ENCODE measurements at places on chromosomes 16 and 17.

DNA sequence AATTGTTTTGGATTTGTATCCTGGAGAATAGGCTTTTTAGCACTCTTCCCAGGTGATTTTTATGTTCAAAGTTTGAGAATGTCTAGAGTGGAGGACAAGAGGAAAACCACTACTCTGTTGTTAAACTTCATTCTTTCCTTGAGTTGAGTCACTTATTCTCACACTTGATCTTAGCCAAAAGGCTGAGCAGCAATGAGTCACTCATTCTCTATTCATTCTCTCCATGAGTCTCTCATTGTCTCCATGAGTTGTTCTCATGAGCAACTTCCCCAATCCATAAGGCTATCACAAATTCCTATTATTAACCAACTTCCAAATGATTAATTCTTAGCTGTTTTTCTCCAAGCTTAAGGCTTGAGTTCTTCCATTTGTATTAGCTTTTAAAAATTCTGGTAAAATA is 1393.3 kb downstream of the CDH8 start:
- no peaks in the 10 kb centered on the region for H3K4me1 ChIP-seq
- no peak overlapping the region for H3K4me3 ChIP-seq
- H3K27ac ChIP-seq, result no peak overlapping the region
- no peaks in the 10 kb centered on the region for H3K36me3 ChIP-seq
- no peaks in the 10 kb centered on the region for H3K27me3 ChIP-seq

- no peaks in the 10 kb centered on the region for H3K36me3 ChIP-seq
- H3K4me3 ChIP-seq, result no peak overlapping the region
- H3K27ac ChIP-seq, result no peak overlapping the region
- peaks cover 28% of the 10 kb centered on the region for H3K27me3 ChIP-seq
- DNase-seq, result no peak
Observed at GRCh38 chr17:76956846-76957540, 88.8 kb downstream of the MGAT5B start.

DNA sequence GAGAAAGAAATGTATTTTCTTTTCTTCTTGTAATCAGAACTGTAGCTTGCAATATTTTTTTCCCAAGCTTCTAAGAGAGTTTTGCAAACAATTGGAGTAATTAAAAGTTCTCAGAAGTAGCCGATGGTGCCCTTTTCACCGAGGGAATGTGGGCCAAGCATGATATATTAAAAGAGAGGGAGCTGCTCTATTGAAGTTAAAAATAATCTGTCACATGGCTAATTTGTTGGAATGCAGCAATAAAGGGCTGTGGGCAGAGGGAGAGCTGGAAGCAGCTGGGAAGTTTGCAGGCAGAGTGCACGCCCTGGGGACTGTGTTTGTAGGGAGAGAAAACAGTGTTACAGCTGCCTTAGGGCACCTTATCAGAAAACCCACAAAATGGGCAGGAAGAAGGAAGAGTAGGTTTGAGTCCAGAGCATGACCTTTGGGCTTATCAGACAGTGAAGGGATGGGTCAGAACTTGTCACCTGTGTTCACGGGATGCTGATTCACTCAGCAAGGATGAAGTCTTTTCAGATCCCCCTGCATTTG is 18.5 kb upstream of the TERF2 start:
- peak overlapping the region; percentile 2 for H3K4me3 ChIP-seq
- H3K36me3 ChIP-seq, result no peaks in the 10 kb centered on the region
- peaks cover 44% of the 10 kb centered on the region for H3K4me1 ChIP-seq
- no peak for DNase-seq
- H3K27me3 ChIP-seq, result no peaks in the 10 kb centered on the region
- H3K27ac ChIP-seq, result peak overlapping the region; percentile 56

DNA sequence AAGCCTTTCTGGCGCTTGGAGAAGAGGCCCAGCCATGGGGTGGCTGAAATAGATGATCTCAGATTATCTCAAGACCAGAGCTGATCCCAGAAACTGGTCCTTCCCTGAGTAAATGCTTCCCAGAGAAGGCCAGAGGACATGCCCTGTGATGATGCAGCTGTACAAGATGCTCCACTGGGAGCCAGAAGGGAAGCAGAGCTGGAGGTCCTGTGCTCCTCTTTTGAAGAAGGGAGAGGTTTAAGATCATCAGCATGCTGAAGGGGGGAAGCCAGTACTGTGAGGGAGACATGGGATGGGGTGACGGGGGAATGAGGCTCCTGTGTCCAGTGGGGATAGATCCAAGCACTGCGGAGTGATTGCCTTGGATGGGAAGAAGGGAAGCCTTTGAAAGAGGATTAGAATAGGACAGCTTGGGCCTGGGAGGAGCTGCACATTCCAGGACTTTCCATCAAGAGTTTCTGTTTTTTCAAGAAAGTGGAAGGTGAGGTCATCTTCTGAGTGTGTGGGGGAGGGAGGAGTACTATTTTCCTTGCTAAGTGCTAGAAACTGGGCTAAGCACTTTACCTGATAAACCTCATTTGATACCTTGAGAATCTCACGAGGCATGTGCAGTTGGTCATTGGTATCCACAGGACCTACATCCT is 16.4 kb upstream of the ALOX15B start:
- H3K27me3 ChIP-seq, result peaks cover 4% of the 10 kb centered on the region
- H3K36me3 ChIP-seq, result no peaks in the 10 kb centered on the region
- peaks cover 23% of the 10 kb centered on the region for H3K4me1 ChIP-seq
- H3K4me3 ChIP-seq, result no peak overlapping the region

DNA sequence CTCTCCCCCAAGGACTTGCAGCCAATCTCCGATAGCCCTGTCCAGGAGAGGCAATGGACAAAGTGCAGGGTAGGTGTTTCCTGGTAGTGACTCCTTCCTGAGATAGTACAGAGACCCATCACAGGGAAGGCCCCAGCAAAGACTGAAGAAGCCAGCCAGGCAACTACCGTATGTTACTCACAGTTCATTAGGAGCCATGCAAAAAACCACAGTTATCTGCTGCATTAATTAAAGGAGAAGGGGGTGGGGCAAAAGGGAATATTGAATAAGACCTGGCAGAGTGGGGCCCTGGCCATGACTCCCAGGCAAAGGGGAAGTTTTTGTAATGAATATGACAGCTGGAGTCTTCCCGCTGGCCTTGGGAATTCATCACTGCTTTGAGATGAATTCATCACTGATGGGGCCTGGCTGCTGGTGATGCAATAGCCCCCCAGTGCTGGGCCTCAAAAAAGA is 2.5 kb upstream of the SLC13A2 start:
- no peaks in the 10 kb centered on the region for H3K36me3 ChIP-seq
- peak; percentile 49 for DNase-seq
- peak overlapping the region; percentile 54 for H3K27ac ChIP-seq
- H3K4me1 ChIP-seq, result no peaks in the 10 kb centered on the region

DNA sequence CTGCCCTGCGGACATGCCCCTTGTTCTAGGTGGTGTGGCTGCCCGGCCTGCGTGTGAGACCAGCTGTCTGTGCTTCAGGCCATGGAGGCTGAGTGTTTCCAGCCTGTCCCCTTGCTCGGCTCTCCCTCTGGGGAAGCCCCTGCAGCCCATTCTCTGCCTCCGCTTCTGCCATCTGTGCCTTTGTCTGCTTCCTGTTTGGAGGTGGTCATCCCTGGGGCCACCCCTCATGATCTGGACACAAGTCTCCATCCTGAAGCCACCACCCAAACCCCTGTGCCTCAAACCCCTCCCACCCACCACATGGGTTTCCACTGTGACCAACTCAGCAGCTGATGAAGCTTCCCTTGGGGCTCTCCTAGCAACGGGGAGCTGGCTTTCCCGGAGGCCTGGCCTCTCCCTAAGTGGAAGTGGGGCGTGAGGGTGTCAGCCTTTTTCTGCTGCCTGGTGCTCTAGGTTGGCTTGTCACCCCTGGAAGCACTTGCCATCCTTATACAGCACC is 184.9 kb downstream of the SEC14L1 start:
- peaks cover 84% of the 10 kb centered on the region for H3K4me1 ChIP-seq
- no peaks in the 10 kb centered on the region for H3K27me3 ChIP-seq
- no peaks in the 10 kb centered on the region for H3K36me3 ChIP-seq
- H3K27ac ChIP-seq, result peak overlapping the region; percentile 97

DNA sequence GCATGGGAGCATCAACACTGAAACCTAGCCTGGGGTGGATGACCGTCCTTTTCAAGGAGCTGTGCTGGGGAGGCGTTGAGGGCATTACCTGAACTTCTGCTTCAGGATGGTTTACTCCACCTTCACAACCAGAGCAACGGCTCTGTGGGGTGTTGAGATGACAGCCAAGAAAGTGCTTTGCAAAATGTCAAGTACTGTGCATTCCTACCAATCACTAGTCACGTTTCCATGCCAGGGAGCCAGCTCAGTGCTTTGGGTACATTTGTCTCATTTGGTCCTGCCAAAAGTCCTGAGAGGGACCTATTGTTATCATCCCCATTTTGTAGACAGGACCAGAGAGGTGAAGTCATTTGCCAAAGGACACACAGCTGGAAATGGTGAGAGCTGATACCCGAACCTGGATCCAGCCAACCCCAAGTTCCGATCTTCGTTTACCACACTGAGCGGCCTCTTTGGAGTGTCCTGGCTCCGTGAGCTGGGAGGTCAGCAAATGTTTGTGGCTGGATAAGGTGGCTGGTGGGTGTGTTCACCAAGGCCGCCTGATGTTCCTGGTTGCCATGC is 61.6 kb downstream of the IRF8 start:
- H3K4me1 ChIP-seq, result peaks cover 5% of the 10 kb centered on the region
- H3K36me3 ChIP-seq, result no peaks in the 10 kb centered on the region
- no peak overlapping the region for H3K27ac ChIP-seq
- DNase-seq, result no peak
- H3K4me3 ChIP-seq, result no peak overlapping the region

GRCh38 chr17:39632153-39632941 is 4.6 kb upstream of the STARD3 start:
- no peaks in the 10 kb centered on the region for H3K36me3 ChIP-seq
- no peak for DNase-seq
- H3K27me3 ChIP-seq, result peaks cover 36% of the 10 kb centered on the region
- peak overlapping the region; percentile 80 for H3K27ac ChIP-seq
- H3K4me3 ChIP-seq, result peak overlapping the region; percentile 18

DNA sequence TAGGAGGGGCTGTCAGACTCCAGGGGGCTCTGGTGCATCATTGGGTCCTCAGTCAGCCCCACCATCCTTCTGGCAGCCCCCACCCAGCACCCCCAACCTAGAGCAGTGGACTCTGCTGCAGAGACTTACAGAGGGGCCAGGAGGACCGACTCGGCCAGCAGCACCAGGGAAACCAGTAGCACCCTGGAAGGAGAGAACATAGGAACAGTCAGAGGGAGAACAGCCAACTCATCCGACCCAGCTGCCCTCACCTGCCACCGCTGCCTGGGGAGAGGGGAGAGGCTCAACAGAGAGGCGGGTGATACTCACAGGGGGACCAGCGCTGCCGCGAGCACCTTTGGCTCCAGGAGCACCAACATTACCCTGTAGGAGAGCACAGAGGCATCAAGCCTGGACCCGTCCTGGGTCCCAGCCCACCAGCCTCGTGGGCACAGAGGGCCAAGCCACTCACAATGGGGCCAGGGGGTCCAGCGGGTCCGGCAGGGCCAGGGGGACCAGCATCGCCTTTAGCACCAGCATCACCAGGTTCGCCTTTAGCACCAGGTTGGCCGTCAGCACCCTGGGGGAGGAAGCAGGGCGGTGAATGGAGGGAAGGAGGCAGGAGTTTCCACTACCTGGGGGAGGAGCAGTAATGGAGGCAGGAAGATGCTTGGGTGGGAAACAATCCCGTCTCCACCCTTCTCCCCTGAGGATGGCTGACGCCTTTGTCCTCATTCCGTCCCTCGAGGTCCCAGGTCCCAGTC is 11.7 kb downstream of the COL1A1 start:
- H3K27me3 ChIP-seq, result no peaks in the 10 kb centered on the region
- no peak overlapping the region for H3K4me3 ChIP-seq
- DNase-seq, result no peak
- peaks cover 6% of the 10 kb centered on the region for H3K4me1 ChIP-seq

DNA sequence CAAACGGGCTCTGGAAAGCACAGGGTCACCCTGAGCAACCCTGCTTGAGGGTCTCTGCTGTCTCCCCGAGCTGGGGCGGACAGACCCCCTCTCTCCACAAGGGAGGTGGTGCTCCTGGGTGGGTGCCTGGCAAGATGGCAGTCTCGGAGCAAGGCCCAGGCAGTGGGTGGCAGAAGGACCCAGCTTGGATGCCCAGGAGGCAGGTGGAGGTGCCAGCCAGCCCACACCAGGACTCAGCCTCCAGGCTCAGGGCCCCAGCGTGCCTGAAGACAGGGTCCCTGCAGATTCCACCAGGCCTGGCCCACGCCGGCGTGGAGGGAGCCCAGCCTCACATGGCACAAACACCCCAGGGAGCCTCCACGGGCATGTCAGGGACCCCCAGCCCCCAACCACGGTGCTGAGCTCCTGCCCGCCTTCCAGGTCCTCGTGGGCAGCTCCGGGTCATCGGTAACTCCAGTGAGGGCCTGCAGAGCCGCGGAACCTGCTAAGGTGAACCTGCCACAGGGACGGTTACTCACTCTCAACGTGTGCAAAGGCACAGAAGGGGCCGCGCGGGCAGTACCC is 20.8 kb downstream of the UNKL start:
- DNase-seq, result no peak
- H3K27ac ChIP-seq, result no peak overlapping the region
- H3K4me3 ChIP-seq, result no peak overlapping the region
- H3K36me3 ChIP-seq, result peaks cover 92% of the 10 kb centered on the region
- H3K4me1 ChIP-seq, result no peaks in the 10 kb centered on the region

GRCh38 chr16:16099320-16099719 is 124.0 kb downstream of the ABCC6 start:
- H3K4me3 ChIP-seq, result no peak overlapping the region
- H3K36me3 ChIP-seq, result peaks cover 39% of the 10 kb centered on the region
- H3K27me3 ChIP-seq, result no peaks in the 10 kb centered on the region
- H3K27ac ChIP-seq, result no peak overlapping the region

GRCh38 chr17:3005696-3006095 is 57.7 kb downstream of the OR1D5 start:
- no peak for DNase-seq
- no peaks in the 10 kb centered on the region for H3K27me3 ChIP-seq
- H3K36me3 ChIP-seq, result peaks cover 5% of the 10 kb centered on the region
- no peak overlapping the region for H3K4me3 ChIP-seq
- H3K4me1 ChIP-seq, result peaks cover 30% of the 10 kb centered on the region
- H3K27ac ChIP-seq, result no peak overlapping the region

GRCh38 chr16:57846078-57846697 is 43.9 kb upstream of the KIFC3 start:
- no peak overlapping the region for H3K4me3 ChIP-seq
- DNase-seq, result no peak
- no peaks in the 10 kb centered on the region for H3K36me3 ChIP-seq
- no peaks in the 10 kb centered on the region for H3K27me3 ChIP-seq
- peaks cover 6% of the 10 kb centered on the region for H3K4me1 ChIP-seq

- H3K4me1 ChIP-seq, result peaks cover 58% of the 10 kb centered on the region
- DNase-seq, result no peak
- no peaks in the 10 kb centered on the region for H3K36me3 ChIP-seq
- H3K27me3 ChIP-seq, result no peaks in the 10 kb centered on the region
- no peak overlapping the region for H3K4me3 ChIP-seq
Observed at GRCh38 chr17:45063198-45063597, 2.1 kb downstream of the NMT1 start.

DNA sequence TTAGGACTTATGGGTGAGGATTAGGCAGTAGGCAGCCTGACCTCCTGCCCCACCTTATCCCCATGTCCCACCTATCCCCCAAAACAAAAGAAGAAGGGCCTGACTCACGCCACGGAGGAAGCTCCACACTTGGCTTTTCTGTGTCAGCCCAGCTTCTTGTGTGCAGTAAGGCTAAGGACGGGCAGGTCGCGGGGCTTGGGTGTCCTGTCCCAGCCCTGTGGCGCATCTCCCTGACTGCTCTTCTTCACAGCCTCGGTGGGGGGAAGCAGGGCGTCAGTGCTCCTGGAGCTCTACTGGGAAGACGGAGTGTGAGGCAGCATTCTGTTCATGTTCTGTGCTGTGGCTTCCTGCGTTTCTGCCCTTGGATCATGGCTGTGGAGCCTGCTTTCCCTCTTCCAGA is 34.6 kb upstream of the ALDH3A2 start:
- H3K36me3 ChIP-seq, result no peaks in the 10 kb centered on the region
- no peaks in the 10 kb centered on the region for H3K4me1 ChIP-seq
- no peak overlapping the region for H3K27ac ChIP-seq
- no peaks in the 10 kb centered on the region for H3K27me3 ChIP-seq
- DNase-seq, result no peak

GRCh38 chr17:66275651-66276050 is 26.8 kb upstream of the PRKCA start:
- H3K27ac ChIP-seq, result no peak overlapping the region
- no peaks in the 10 kb centered on the region for H3K27me3 ChIP-seq

Measured in suprapubic skin (tissue), 4 donors.